Activated naive CD8-positive, alpha-beta T cell treated with anti-CD3 and anti-CD28 coated beads for 36 hours (primary cell): ENCODE measurements at places on chromosomes 2 and 18. TPM values are rescaled to one million over a fixed set of nuclear protein-coding genes. Genes with fewer than 3 reads are reported as not detected.

DNA sequence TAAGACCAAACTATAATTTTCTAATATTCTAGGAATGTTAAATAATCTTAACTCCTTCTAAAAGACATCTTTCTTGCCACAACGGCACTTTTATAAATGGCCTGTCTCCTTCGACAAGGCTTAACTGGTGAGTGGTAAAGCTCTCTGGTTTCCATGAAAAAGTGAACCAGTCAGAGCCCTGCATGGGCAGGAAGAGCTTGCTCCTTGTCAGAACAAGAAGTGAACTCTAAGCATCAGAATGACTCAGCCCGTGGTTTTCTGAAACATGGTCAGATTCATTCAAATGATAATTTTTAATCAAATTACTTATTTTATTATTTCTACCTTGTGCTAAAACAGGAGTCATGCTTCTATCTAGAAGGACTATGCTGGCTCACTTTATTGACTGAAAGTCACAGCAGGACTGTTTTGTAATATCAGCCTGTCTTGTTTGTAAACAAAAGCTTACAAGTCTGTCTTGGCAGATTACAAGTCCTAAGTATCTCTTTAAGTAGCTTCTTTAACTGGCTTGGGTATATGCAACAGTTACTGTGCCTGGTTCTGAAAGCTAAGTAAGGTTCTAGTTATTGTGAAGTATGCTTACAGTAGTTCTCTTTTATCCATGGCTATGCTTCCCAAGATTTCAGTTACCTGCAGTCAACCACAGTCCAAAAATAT, 245.4 kb downstream of the NAPG start:
- H3K36me3 ChIP-seq: no peaks in the 10 kb centered on the region
- DNase-seq: no peak
- no peak overlapping the region for H3K27ac ChIP-seq
- H3K27me3 ChIP-seq: peaks cover 29% of the 10 kb centered on the region
- H3K4me3 ChIP-seq: no peak overlapping the region

DNA sequence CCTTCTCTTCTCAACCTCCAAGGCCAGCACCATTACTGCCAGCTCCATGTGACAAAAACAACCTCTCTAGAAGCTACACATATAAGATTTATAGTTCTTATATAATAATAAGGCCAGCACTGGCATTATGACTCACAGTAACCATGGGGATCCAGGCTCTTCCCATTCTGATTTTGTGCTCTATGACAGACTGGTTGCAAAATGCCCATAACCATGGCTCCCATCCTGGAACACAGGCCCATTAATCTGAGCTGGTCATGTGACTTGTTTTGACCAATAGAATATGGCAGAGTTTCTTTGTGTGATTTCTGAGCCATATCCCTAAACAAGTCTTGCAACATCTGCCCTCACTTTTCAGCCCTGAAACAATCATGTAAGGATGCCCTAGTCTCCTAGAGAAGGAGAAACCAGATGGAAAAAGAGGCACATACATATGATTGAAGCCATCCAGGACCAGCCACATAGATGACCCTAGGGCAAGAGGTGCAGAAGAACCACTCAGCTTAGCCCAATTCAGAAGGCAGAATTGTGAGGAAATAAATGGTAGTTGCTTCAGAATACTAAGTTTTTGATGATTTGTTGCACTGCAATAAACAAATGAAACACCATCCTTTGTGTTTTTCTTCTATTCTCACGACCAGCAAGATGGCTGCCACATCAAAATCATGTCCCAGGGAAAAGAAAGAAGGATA, 173.9 kb downstream of the SUCLG1 start:
- no peak for DNase-seq
- H3K27ac ChIP-seq: no peak overlapping the region
- H3K27me3 ChIP-seq: peaks cover 9% of the 10 kb centered on the region
- H3K36me3 ChIP-seq: no peaks in the 10 kb centered on the region

PXDN gene
- 1.8 TPM for total RNA-seq

WNT6 gene
- total RNA-seq: 0.21 TPM

DNA sequence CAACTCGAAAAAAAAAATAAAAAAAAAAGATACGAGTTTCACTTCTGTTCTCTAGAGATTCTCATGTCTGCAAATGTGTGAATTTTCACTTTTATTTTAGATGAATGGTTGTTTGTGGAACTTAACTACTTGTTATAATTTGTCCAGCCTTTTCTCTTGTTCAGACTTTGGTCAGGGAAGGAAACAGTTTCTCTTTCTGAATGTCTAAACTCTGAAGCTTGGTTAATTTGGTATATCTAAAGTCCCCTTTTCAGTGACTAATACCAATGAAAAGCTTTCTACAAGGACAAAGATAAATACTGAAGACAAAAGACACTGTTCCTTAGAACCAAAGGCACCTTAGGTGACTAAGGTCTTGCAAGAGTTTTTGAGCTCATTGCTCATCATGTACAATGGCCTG, 144.4 kb upstream of the PIEZO2 start:
- no peaks in the 10 kb centered on the region for H3K36me3 ChIP-seq
- no peak for DNase-seq
- no peaks in the 10 kb centered on the region for H3K4me1 ChIP-seq
- no peaks in the 10 kb centered on the region for H3K27me3 ChIP-seq

SKOR2 gene
- total RNA-seq: not detected

PLB1 gene
- 0.99 TPM for total RNA-seq

- peaks cover 7% of the 10 kb centered on the region for H3K27me3 ChIP-seq
- H3K4me1 ChIP-seq: no peaks in the 10 kb centered on the region
- no peaks in the 10 kb centered on the region for H3K36me3 ChIP-seq
- H3K27ac ChIP-seq: no peak overlapping the region
- no peak for DNase-seq
- H3K4me3 ChIP-seq: no peak overlapping the region
Measured at GRCh38 chr2:72082887-72083286, 64.8 kb downstream of the CYP26B1 start.
